ENCODE measurements at places on chromosomes 4 and X.

DNA sequence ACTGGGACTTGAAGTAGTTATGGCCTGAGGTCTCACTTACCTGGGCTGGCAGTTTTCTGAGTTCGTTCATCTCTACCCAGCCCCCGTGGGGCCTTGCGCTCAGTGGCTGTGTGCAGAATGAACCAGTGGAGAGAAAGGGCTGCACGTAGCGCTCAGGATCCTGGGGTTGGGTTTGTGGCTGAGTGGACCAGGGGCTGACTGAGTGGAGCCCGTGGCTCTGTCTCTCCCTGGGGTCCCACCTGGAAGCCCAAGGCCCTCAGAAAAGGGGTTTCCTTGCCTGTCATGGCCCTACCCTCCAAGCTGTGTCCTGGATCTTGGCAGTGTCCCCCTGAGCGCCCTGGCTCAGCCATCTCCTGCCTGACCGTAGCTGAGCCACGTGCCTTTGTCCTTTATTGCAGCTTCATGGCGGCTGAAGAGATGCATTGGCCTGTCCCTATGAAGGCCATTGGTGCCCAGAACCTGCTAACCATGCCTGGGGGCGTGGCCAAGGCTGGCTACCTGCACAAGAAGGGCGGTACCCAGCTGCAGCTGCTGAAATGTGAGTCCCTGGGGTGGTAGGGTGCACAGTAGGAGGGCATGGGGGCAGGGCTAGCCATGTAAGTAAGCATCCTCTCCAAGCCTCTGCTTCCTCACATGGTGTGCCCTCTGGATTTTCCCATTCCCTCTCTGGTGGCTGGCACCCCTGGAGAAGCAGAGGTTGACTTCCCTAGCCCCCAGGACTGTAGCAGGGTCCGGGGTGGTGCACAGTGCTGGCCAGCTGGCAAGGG lies 23.2 kb upstream of the ADD1 start:
- DNase-seq = no peak

DNA sequence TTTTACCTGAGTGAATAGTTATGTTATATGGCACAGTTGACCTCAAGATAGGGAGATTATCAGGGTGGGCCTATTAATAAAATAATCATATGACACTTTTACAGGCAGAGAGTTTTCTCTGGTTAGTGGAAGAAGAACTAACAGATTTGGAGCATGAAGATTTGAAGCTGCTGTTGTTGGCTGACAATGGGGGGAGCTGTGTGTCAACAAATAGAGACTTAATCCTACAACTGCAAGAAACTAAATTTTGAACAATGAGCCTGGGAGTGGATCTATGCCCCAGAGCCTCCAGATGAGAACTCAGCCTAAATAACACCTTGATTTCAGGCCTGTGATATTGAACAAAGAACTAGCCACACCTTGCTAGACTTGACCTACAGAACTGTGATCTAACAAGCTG lies 7.2 kb upstream of the CCSER1 start:
- DNase-seq = no peak

DNA sequence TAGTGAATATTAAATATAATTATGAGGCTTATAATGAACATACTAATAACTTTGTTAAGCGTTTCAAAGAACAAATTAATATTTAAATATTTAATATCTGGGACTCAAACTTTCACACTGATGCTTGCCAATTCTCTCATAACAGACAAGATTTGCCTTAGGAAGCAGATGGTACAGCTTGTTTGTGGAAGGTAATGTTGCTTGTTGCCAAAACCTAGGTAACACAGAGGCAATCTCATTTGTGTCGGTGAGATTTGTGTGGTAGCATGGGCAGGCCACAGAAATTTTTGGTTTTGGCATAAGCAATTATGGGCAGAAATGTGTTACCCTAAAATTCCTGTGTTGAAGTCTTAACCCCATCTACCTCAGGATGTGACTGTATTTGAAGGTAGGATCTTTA lies 114.9 kb upstream of the AFF2 start:
- no peak for DNase-seq

- no peak for DNase-seq
These were observed 370.9 kb downstream of the PRR32 start for GRCh38 chrX:127190381-127190780.

DNA sequence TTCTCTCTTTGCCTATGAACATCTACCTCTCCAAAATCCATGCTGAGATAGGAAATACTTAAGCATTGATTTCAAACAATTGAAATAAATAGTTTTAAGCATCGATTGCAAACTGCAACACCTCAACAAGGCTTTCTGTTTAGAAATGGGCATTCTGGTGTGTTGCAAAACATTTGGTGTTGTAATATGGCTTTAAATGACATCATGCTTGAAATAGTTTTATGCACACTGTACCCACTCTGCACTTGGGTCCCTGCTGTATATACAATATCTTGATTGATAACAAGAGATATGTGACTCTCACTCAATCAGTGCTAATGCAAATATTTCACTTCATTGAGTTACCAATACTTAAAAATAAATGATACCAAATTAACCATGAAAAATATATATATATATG lies 964.9 kb upstream of the GRIA3 start:
- no peak for DNase-seq

DNA sequence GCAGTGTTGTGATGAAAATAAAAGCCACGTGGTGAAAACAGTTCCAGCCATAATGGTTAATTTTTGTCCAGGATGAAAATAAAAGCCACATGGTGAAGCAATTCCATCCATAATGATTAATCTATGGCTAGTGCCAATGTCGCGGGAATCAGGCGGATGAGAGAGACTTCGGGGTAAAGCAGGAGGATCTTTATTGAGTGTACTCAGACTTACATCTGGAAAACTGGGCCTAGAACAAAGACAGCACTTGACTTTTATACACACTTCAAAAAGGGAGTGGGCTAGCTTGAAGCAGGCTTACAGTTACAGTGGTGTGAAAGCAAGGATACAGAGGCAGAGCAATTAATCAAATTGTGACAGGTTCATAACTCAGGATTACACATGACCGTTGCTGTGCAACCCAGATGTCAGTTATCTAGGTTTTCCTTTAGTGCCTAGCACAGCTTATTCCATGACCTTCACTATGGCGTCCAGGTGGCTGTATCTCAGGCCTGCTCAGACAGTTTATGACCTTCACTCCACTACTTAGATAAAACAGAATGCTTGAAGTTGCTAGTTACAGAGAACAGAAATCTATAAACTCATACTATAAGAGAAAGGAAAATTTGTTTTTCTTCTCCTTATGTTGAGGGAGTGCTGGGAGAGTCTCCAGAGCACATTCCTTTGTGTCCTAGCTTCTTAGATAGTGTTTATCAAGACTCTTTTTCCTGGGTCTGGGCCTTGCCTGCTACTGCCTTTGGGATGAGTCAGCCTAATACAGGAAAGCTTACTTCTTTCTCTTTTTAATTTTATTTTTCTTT lies 5.9 kb upstream of the PLA2G12A start:
- no peak for DNase-seq

DNA sequence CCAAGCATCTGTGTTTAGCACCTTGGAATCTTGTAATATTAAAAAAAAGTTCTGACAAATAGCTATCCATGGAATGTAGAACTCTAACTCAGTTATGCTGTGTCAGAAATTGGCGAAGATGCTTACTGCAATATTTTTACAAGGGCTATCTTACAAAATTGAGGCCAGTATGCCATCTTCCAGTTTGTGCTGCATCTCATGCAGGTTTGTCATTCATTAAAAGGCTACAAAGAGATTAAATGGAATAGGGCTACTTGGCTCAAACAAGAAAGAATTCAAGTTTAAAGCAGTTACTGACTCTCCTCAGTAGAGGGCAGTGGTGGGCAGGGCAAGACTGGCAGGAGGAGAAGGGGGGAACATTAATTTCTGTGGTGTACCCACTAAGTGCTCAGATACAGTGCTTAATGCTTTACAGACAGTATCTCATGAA lies 66.5 kb downstream of the SHROOM4 start:
- DNase-seq = no peak

GRCh38 chrX:108309144-108309543 lies 129.1 kb downstream of the COL4A6 start:
- DNase-seq = no peak

GRCh38 chrX:1416965-1417760 lies 25.2 kb upstream of the SLC25A6 start:
- DNase-seq = peak; percentile 5

- DNase-seq = no peak
These were observed 68.5 kb upstream of the HMX1 start for GRCh38 chr4:8939840-8940742.

DNA sequence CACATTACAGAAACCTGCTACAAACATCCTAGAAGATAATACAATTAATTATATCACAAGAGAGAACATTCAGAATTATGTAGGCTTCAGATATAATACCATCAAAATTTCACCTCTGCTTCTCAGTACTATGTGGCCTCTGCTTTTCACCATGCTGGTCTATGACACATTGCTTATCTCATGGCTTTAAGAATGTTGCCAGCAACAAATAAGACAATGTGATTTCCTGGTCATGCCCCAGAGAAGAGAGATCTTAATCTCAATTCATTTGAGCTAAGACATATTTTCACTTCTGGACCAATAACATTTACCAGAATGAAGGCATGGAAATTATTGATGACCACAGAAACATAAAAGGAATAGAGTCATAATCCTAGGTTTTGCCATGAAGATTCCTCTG lies 1233.4 kb upstream of the ADGRL3 start:
- DNase-seq = no peak

- DNase-seq = no peak
These were observed 158.5 kb downstream of the SH3KBP1 start for GRCh38 chrX:19728915-19729314.

DNA sequence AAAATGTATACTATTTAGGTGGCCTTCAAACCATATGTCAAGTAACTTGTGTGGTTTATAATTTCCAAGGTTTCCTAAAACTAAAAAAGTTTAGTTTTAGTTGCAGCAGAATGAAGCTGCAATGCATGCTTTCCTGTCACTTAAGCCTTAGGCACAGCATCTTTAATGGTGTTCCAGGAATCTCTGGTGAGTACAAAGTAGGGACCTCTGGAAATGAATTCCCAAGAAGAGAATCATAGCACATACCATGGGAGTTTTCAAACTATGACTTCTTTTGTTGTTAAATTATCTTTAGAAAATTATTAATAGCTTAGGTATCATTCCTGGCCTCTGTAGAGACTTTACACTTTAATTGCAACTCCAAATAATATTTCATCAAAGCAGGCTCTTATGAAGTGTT lies 1005.9 kb upstream of the PABPC4L start:
- DNase-seq = no peak

DNA sequence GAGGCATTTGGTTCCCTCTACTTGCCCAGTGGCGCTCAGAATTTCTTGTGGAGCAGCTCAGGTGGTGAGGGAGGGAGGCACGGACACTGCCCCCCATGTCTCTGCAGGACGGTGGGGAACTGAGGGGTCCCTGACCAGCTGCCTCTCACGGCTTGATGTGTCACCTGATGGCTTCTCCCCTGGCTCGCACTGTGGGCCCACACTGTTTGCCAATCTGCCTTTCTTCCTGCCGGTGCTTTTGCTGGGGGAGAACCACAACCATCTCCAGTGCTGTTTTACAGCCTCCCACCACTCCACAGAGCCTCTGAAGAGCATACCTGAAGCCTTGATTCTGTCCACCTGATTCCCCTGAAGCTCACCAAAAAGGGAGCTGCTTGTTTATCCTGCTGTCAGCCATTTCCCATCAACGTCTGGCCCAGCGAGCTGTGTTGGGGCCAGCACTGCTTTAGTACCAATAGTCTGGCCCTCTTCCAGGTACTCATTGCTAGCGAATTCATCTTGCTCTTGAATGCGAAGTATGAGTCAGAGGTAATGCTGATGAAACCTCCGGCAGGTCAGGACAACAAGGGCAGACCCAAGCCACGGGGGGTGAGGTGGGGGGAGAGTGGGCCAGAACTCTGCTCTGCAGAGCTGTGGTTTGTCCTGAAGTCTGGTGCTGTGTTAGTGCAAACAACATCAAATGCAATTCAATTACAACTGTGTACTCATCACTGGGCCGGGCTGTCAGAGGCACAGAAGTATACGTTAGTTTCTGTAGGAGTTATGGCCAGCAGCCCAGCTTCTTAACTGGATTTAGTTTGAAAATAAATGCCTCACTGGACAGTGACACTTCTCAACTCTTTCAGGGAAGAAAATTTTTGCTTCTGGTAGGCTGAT lies 208.3 kb upstream of the JADE1 start:
- no peak for DNase-seq

- no peak for DNase-seq
These were observed 50.8 kb upstream of the HMX1 start for GRCh38 chr4:8922481-8922880.

DNA sequence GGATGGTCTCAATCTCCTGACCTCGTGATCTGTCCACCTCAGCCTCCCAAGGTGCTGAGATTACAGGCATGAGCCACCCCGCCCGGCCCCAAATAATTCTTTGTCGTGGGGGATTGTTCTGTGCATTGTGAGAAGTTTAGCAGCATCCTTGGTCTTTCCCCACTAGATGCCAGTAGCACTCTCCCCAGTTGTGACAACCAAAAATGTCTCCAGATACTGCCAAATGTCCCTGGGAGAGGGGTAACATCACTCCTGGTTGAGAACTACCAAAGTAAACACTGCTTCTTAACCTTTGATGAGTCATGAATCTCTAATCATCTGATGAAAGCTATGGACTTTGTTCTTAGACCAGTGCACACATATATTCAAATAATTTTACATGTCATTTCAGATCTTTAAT lies 90.7 kb upstream of the BRS3 start:
- DNase-seq = no peak

GRCh38 chr4:87977521-87978278 lies 2.2 kb downstream of the SPP1 start:
- DNase-seq = no peak

- no peak for DNase-seq
These were observed 2.9 kb upstream of the FAT1 start for GRCh38 chr4:186726426-186727168.

DNA sequence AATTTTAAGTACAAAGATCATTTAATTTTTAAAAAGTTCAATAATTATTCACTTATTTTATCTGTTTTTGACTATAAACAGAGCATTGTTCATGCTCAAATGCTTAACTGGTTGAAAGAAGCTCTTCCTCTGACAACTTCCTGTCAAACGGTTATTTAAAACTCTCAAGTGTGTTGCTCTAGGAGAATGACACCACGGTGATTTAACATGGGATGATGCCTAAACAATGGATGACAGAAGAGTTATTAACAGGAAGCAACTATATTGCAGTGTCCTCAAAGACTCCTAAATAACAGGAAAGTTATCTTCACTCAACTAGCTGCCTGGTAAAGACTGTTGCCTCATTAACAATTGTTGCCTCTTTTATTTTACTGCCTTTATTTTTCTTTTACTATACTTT lies 509.6 kb downstream of the PACRGL start:
- no peak for DNase-seq

DNA sequence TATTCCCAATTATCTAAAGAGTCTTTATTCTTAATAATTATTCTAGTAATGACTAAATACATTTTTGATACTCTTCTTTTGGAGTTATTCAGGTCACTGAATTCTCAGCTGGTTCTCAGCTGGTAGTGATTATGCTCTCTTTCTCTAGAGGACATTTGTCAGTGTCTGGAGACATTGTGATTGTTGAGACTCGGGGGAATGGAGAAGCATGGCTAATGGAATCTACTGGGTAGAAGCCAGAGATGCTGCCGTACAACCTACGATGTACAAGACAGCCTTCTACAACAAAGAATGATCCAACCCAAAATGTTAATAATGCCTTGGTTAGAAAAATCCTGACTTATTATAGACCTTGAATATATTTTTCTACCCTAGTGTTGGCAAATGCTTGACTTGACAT lies 149.2 kb upstream of the ANKRD50 start:
- no peak for DNase-seq

- DNase-seq = no peak
These were observed 21.0 kb downstream of the MSX1 start for GRCh38 chr4:4880492-4880891.

Measured in activated CD8-positive, alpha-beta memory T cell treated with anti-CD3 and anti-CD28 coated beads, Interleukin-2, amount 50 U/mL, for 4 hours (primary cell).